ENCODE measurements at places on chromosomes 2 and 18.

DNA sequence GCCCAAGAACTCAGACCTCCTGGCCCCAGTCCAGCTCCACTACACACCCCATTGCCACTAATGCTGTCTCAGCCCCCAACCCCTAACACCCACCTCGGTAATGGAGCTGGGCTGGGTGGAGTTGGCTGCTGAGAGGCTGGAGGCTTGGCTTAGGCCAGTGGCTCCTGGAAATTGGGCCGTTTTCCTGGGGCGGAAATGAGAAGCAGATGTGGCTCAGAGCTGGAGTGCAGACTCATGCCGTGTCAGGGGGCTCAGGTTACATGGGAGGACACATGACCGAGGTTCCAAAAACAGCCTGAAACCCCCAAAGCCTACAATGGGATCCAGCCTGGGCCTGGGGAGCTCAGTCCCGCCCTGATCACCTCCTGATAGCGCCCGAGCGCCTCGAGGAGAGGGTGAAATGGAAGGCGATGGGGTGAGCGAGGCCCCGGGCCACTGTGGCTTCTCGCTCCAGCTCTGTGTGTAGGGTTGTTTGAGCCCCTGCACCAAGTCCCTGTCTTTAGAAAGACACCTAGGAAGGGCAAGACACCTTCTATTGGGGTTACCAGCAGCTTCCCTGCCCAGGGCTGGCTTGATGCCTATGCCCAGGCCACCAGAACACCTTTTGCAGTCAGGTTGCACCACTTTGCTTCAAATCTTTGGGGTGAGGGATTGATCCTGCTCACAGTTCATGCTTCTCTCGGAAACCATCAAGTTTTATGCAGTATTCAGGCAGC is 175.7 kb upstream of the HAAO start:
- DNase-seq = no peak

DNA sequence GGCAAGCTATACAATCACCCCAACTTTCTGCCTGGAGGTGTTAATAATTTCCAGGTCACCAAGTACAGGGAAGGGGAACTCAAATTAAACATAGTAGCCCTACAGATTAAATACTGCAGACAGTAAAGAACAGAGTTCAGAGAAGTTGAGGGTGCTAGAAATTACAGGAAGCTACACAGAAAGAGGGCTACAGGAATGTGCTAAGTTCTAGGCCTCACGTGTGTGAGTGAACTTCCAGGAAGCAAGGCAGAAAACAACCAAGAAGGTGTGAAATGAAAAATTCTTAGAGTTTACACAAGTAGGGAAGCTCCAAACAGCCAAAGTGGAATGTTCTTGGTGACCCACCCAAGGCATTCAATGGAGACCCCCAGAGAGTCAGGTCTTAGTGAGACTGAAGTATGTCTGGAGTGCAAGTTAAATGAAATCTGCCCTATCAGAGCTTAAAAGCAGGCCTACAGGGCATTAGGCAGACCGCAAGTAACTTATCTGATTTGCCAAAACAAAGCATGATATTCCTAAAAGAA is 58.1 kb upstream of the RNU4ATAC start:
- DNase-seq = no peak

GRCh38 chr2:129482626-129483025 is 496.8 kb upstream of the RAB6C start:
- DNase-seq = no peak

GRCh38 chr2:27042985-27043634 is 8.4 kb upstream of the AGBL5 start:
- DNase-seq = no peak
